Testis (tissue), 5 donors: ENCODE measurements at places on chromosomes 1 and 21. TPM values are rescaled to one million over a fixed set of nuclear protein-coding genes. Genes with fewer than 3 reads are reported as not detected.

- H3K27ac ChIP-seq, result no peak overlapping the region
- DNase-seq, result no peak
- no peaks in the 10 kb centered on the region for H3K27me3 ChIP-seq
- H3K36me3 ChIP-seq, result no peaks in the 10 kb centered on the region
- no peak overlapping the region for H3K4me3 ChIP-seq
Measured at GRCh38 chr1:197865809-197866208, 36.6 kb upstream of the C1orf53 start.

DNA sequence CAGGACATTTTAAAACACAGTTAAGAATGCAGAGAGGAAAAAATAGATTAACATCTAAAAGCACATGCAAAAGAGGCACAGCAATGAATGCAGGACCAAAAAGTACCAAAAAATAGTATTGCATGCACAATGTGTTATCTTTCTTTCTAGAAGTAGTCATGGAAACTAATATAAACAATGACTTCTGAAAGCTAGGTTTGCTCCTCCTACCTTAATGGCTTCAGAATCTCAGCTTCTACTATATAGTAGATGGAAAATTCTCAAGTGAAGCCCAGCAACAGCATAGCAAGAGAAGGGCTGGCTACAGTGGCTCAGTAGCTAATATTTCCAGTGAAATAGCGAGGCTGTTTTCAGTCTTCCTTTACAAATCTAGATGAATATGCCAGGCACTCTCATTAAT is 125.1 kb downstream of the CRB1 start:
- no peaks in the 10 kb centered on the region for H3K27me3 ChIP-seq
- no peak overlapping the region for H3K27ac ChIP-seq

DNA sequence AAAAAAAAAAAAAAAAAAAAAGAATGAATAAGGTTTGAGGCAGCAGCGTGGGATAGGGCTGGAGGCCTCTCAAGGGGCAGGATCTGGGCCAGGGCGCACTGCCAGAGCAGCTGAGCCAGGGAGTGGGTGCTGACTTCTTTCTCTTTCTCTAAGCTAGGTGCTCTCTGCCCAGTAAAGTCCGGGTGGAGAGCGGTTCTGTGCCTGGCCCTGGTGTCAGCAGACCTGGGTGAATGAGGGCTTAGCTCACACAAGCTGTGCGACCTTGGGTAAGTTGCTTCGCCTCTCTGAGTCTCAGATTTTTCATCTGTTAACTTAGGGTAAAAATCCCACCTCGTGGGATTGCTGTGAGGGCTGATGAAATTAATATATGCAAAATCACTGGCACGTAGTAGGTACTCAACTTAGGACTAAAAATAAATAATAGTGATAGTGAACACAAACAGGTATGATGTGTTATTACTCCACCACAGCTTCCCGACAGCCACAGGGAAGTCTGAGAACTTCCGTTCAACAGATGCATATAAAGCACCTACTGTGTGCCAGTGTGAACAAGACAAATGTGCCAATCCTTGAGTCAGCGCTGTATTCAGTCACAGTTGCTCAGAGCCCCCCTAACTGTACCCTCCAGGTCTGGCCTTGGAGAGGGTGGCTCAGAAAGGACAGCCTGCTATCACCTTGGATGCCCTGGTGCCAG is 2.0 kb upstream of the FAM131C start:
- H3K4me1 ChIP-seq, result peaks cover 16% of the 10 kb centered on the region
- DNase-seq, result peak; percentile 80
- no peaks in the 10 kb centered on the region for H3K27me3 ChIP-seq
- H3K4me3 ChIP-seq, result no peak overlapping the region

Gene RABGGTB
- total RNA-seq, result 37.6 TPM

- H3K27me3 ChIP-seq, result no peaks in the 10 kb centered on the region
- H3K27ac ChIP-seq, result no peak overlapping the region
- H3K4me1 ChIP-seq, result no peaks in the 10 kb centered on the region
- no peaks in the 10 kb centered on the region for H3K36me3 ChIP-seq
Measured at GRCh38 chr1:101652484-101652883, 344.2 kb downstream of the OLFM3 start.

Gene TEDDM1
- not detected for total RNA-seq

Gene SEMA4A
- total RNA-seq, result 8.0 TPM

DNA sequence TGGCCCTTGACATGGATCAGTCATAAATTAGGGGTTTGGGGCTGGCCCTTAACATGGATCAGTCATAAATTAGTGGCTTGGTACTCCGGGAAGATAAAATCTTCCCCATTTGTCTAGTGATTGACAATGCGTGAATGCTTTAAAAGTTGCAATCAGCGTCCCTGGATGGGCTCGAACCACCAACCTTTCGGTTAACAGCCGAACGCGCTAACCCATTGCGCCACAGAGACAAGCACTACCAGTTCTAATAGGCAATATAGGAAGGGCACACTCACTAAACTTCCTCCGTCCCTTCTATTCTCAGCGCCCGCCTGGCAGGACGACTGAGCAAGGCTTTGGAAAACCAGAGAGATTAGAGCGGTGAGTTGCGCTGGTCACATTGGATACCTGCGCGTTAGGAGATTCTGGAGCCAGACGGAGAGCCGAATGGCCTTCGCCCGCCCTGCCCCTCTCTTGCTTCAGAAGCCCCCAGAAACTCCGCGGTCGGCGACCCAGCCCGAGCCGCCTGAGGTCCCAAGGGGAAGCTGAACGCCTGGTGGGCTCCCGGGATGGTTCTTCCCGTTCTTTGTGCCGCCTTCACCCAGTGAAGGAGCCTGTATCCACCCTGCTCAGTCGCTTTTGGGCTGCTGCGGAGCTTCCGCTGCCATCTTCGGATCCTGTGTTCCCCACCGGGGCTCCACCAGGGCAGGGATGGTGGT is 235.9 kb downstream of the FAM72C start:
- H3K4me1 ChIP-seq, result no peaks in the 10 kb centered on the region
- no peaks in the 10 kb centered on the region for H3K27me3 ChIP-seq
- no peak overlapping the region for H3K27ac ChIP-seq
- no peak for DNase-seq

Gene PAFAH2
- total RNA-seq, result 24.1 TPM

Gene HNRNPCL4
- total RNA-seq, result not detected

DNA sequence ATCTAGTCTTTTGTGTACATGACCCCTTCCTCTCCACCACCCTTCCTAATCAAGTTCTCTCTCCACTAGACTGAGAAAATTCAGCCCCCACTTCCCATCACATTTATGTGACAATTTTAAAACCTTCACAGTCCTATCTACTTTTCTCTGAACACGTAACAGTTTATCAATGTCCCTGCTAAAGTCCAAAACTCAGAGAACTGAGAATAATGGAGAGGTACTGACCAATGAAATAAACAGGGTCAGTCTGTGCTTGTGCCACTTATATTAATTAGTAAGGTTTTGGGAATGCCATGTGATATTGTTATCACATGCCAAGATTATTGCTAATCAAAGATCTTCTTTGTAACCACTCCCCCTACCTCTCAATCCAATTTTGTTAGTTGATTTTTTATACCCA is 164.2 kb upstream of the KIAA0040 start:
- no peaks in the 10 kb centered on the region for H3K36me3 ChIP-seq
- H3K27ac ChIP-seq, result no peak overlapping the region
- no peaks in the 10 kb centered on the region for H3K4me1 ChIP-seq
- no peak for DNase-seq
- no peak overlapping the region for H3K4me3 ChIP-seq
- H3K27me3 ChIP-seq, result no peaks in the 10 kb centered on the region

DNA sequence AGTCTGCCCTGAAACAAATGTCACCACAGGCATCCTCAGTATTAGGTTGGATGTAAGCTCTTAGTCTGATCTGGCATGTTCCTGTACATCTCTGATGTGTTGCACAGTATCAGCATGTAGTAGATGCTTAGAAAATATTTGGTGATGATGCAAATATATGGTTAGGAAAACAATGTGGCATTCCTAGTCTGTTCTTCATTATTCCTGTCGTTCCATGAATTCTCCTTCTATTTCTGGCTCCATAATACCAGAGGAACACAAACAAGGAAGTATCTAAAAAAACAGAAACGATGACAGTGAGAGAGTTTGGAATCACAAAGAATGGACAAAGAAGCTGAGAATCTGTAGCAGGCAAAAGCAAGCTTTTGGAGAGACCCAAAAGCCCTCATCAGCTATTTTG is 236.6 kb downstream of the HHAT start:
- no peaks in the 10 kb centered on the region for H3K36me3 ChIP-seq
- DNase-seq, result no peak
- no peaks in the 10 kb centered on the region for H3K4me1 ChIP-seq
- H3K4me3 ChIP-seq, result no peak overlapping the region
- no peak overlapping the region for H3K27ac ChIP-seq

Gene ASCL5
- 0.24 TPM for total RNA-seq
